Activated CD4-positive, alpha-beta memory T cell treated with anti-CD3 and anti-CD28 coated beads, Interleukin-2, amount 10 ng/mL, durations not matched to agents 7 days and 5 days (primary cell): ENCODE measurements at places on chromosomes 13 and 19. TPM values are rescaled to one million over a fixed set of nuclear protein-coding genes. Genes with fewer than 3 reads are reported as not detected.
A peak's percentile ranks its signal among the peaks of the same experiment; 100 is the strongest.

GRCh38 chr13:24168392-24168750 is 7.9 kb downstream of the SPATA13 start:
- H3K4me1 ChIP-seq = peaks cover 11% of the 10 kb centered on the region
- DNase-seq = no peak
- H3K27me3 ChIP-seq = no peaks in the 10 kb centered on the region
- H3K36me3 ChIP-seq = peaks cover 13% of the 10 kb centered on the region
- H3K27ac ChIP-seq = no peak overlapping the region

The KLF1 gene
- 0.20 TPM for total RNA-seq

DNA sequence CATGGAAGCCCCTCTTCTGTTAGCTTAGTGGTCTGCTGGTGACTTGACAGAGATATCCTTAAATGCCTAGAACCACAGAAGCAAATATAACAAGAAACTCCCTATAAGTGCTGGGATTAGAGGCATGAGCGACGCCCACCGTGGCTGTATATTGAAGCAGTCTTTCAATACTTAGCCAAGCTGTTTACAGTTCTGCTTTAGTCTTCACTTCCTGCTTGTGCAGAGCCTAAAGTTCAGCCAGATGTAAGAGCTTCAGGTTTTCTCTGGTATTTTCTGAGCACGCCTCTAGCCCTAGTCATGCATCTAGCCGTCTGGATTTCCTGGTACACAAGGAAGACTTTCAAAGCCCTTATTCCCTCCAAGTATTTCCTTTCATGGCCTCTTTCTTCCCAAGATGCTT is 28.5 kb downstream of the TRPM4 start:
- H3K36me3 ChIP-seq = peaks cover 4% of the 10 kb centered on the region
- DNase-seq = no peak
- peaks cover 2% of the 10 kb centered on the region for H3K27me3 ChIP-seq
- H3K27ac ChIP-seq = no peak overlapping the region
- H3K4me3 ChIP-seq = no peak overlapping the region

DNA sequence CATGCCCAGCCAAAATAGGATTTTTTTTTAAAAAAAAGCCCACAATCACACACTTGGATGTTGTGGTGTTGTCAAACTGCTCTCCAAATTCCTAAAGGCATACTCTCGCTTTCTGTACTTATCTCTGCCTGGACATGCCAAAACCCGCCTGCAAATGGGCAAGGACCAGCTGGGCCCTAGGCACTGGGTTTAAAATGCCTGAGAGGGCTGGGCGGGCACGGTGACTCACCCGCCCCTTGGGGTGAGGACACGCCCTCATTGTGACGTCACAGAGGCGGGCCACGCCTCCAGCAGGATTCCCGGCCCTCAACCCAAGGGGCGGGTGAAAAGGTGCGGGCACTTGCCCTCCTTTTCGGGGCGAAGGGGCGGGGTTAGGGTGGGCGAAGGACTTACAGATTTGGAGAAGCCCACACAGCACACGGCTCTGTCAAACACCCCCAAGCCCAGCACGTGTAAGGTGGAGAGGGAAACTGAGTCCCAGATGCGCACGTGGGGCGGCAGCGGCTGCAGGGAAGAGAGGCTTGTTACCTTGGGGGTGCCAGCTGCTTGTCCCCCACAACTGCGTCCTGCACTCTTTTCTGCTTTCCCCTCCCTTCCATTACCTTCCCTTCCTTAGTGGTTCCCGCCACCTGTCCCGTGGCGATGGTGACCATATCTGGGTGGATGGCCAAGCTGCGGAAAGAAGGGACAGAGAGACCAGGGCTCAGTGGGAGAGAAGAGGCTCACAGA is 6.6 kb downstream of the EML2 start:
- no peaks in the 10 kb centered on the region for H3K27me3 ChIP-seq
- H3K36me3 ChIP-seq = peaks cover 29% of the 10 kb centered on the region
- DNase-seq = peak; percentile 56

DNA sequence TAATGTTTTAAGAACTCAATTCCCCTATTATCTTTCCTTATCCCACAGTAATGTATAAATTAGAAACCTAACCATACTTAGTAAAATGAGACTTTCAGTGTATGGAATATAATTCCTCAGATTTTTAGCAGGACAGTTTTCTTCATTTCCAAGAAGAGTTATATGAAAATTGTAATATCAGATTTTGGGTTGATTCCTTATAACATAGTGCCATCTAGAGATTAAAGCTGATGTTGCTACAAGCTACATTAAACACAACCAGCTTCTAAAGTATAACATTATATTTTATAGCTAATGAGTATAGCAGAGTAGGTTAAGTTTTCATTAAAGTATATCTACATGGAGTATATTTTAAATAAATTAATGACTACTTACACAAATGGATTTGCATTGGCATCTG is 99.7 kb upstream of the MIR17HG start:
- no peak for DNase-seq
- H3K4me3 ChIP-seq = no peak overlapping the region
- H3K4me1 ChIP-seq = no peaks in the 10 kb centered on the region

The IGFL1 gene
- total RNA-seq = not detected

GRCh38 chr13:99893567-99893966 is 78.0 kb downstream of the ZIC5 start:
- no peak overlapping the region for H3K4me3 ChIP-seq
- no peak overlapping the region for H3K27ac ChIP-seq
- peaks cover 8% of the 10 kb centered on the region for H3K4me1 ChIP-seq
- DNase-seq = no peak
- H3K27me3 ChIP-seq = peaks cover 60% of the 10 kb centered on the region

- peak overlapping the region; percentile 38 for H3K4me3 ChIP-seq
- peaks cover 33% of the 10 kb centered on the region for H3K36me3 ChIP-seq
- H3K27ac ChIP-seq = peak overlapping the region; percentile 74
- peaks cover 61% of the 10 kb centered on the region for H3K4me1 ChIP-seq
- DNase-seq = no peak
These were observed 12.0 kb downstream of the LPAR6 start for GRCh38 chr13:48400850-48401291.

DNA sequence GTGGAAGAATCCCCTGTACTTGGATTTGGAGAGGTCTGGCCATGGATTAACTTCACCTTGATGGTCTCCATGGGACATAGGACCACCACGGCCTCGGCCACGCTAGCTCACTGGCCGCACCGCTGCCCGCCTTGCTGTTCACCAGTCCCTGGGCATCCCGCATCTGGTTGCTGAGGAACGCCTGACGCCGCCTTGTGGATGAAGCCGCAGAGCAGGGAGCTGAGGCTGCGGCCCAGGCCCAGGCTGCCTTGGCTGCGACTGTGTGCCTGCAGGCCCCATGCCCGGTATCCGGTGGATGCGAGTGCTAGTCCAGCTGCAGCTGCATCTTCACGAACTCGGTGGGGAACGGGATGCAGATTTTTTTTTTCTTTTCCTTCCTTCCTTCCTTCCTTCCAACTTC is 1407.1 kb downstream of the UQCRFS1 start:
- H3K27ac ChIP-seq = no peak overlapping the region
- peaks cover 39% of the 10 kb centered on the region for H3K36me3 ChIP-seq
- no peaks in the 10 kb centered on the region for H3K27me3 ChIP-seq
- no peak overlapping the region for H3K4me3 ChIP-seq
- no peak for DNase-seq

The LRG1 gene
- 0.15 TPM for total RNA-seq

DNA sequence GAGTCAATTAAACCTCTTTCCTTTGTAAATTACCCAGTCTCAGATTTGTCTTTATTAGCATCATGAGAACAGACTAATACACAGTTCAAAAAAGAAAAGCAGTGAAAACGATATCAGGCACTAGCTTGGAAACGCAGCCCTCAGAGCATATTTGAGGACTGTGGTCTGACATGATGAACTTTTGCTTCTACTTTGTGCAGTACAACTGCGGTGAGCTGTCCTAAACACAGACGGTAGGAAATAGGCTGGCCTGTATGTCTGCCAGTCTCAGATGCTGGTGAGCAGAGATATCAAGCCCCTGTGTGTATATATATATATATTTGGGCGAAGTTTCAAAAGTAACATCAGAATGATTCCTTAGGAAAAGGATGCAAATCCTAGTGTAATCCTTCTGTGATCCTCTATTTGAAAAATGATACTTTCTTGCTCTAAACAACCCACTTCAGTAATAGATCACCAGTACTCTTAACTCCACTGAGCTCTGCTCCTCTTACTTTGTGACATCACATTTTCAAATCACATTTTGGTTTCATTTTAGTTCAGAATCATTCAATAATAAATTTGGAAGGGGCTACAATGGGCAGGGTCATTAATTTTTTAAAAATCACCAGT is 74.4 kb downstream of the TNFRSF19 start:
- H3K4me3 ChIP-seq = no peak overlapping the region
- H3K36me3 ChIP-seq = no peaks in the 10 kb centered on the region
- H3K27me3 ChIP-seq = peaks cover 26% of the 10 kb centered on the region

The RGL3 gene
- total RNA-seq = not detected

- DNase-seq = no peak
- peaks cover 71% of the 10 kb centered on the region for H3K27me3 ChIP-seq
- H3K36me3 ChIP-seq = peaks cover 16% of the 10 kb centered on the region
- no peak overlapping the region for H3K27ac ChIP-seq
- no peaks in the 10 kb centered on the region for H3K4me1 ChIP-seq
These were observed 335 bp upstream of the SOX1 start for GRCh38 chr13:112066624-112067004.

GRCh38 chr13:113803409-113804016 is 44.5 kb downstream of the TMEM255B start:
- H3K27ac ChIP-seq = no peak overlapping the region
- no peak overlapping the region for H3K4me3 ChIP-seq
- H3K4me1 ChIP-seq = no peaks in the 10 kb centered on the region
- no peak for DNase-seq

The PROZ gene
- total RNA-seq = not detected

- no peak for DNase-seq
- no peak overlapping the region for H3K27ac ChIP-seq
- no peaks in the 10 kb centered on the region for H3K27me3 ChIP-seq
- H3K4me1 ChIP-seq = no peaks in the 10 kb centered on the region
These were observed 537.5 kb downstream of the DCT start for GRCh38 chr13:93942016-93942415.

DNA sequence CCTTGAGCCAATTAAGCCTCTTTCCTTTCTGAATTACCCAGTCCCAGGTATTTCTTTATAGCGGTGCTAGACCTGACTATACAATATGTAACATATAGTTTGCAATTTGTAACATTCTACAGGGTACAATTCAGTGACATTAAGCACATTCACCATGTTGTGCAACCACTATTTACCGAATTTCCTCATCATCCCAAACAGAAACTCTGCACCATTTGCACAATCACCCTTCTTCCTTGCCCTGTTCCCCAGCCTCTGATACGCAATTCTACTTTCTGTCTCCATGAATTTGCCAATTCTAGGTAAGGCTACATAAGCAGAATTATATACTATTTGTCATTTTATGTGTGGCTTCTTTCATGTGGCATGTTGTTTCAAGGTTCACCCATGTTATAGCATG is 13.7 kb upstream of the SIGLEC10 start:
- peaks cover 16% of the 10 kb centered on the region for H3K27me3 ChIP-seq
- no peaks in the 10 kb centered on the region for H3K36me3 ChIP-seq
- no peak overlapping the region for H3K27ac ChIP-seq
- H3K4me3 ChIP-seq = no peak overlapping the region
- no peak for DNase-seq

The DNAJB1 gene
- total RNA-seq = 114 TPM

DNA sequence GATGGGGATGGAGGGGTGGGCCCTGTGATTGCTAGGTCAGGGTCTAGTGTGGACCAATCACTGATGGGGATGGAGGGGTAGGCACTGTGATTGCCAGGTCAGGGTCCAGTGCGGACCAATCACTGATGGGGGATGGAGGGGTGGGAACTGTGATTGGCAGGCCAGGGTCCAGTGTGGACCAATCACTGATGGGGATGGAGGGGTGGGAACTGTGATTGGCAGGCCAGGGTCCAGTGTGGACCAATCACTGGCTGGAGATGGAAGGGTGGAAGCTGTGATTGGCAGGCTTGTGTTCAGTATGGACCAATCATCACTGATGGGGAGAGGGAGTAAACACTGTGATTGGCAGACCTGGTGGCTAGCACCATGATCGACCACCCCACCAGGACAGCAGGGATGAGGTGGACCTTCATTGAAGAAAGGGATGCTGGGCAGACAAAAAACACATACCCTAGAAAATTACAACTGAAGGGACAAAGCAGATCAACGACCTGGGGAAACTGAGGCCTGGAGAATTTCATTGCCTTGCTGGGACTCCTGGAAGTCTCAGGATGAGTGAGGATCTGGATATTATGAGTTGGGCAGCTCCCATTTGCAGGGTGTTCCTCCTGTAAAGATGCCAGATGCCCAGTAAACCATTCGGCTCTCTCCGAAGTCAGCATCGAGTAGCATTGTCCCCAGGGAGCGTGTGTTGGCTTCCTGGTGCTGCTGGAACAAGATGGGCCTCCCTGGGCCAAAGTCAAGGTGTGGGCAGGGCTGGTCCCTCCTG is 15.5 kb downstream of the TMPRSS9 start:
- peaks cover 8% of the 10 kb centered on the region for H3K36me3 ChIP-seq
- no peak overlapping the region for H3K4me3 ChIP-seq
- H3K27ac ChIP-seq = no peak overlapping the region
- DNase-seq = no peak
- peaks cover 5% of the 10 kb centered on the region for H3K27me3 ChIP-seq

DNA sequence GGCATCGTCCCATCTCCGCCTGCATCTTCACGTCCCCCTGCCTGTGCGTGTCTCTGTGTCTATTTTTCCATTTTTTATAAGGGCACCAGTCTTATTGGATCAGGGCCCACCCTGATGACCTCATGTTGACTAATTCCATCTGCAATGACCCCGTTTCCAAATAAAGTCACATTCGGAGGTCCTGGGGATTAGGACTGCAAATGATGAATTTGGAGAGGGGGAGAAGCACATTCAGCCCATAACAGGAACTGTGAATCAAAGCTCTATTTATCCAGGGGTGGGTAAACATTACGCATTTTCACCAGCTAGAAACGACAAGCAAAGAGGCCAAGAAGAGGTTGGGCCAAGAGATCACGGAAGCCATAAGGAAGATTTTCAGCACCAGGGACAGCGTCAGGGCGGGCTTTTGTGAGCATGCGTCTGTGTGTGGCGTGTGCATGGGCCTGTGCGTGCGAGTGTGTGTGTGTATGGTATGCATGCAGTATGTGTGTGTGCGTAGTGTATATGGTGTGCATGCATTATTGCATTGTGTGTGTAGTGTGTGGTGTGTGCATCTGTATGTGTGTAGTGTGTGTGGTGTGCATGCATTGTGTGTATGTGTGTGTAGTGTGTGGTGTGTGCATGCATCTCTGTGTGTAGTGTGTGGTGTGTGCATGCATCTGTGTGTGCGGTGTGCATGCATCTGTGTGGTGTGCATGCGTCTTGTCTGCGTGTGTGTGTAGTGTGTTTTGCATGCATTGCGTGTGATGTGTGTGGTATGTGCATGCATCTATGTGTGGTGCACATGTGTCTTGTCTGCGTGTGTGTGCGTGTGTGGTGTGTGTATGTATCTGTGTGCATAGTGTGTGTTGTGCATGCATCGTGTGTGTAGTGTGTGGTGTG is 19.6 kb downstream of the CELF5 start:
- no peak overlapping the region for H3K4me3 ChIP-seq
- no peak overlapping the region for H3K27ac ChIP-seq
- DNase-seq = peak; percentile 60
- H3K36me3 ChIP-seq = no peaks in the 10 kb centered on the region

- H3K27me3 ChIP-seq = no peaks in the 10 kb centered on the region
- no peak overlapping the region for H3K27ac ChIP-seq
- DNase-seq = no peak
- H3K36me3 ChIP-seq = peaks cover 30% of the 10 kb centered on the region
These were observed 13.6 kb downstream of the ZNF490 start for GRCh38 chr19:12596927-12597548.
